ENCODE measurements at places on chromosomes 11 and 22. TPM values are rescaled to one million over a fixed set of nuclear protein-coding genes. Genes with fewer than 3 reads are reported as not detected.

- H3K4me1 ChIP-seq: no peaks in the 10 kb centered on the region
- H3K36me3 ChIP-seq: no peaks in the 10 kb centered on the region
- no peak overlapping the region for H3K27ac ChIP-seq
- no peaks in the 10 kb centered on the region for H3K27me3 ChIP-seq
Observed at GRCh38 chr11:97430877-97431276, 1041.1 kb downstream of the JRKL start.

- no peak overlapping the region for H3K4me3 ChIP-seq
- no peak for DNase-seq
- peaks cover 3% of the 10 kb centered on the region for H3K27me3 ChIP-seq
- H3K36me3 ChIP-seq: no peaks in the 10 kb centered on the region
- no peak overlapping the region for H3K27ac ChIP-seq
- H3K4me1 ChIP-seq: no peaks in the 10 kb centered on the region
Observed at GRCh38 chr11:4543561-4543960, 1.4 kb upstream of the OR52M1 start.

DNA sequence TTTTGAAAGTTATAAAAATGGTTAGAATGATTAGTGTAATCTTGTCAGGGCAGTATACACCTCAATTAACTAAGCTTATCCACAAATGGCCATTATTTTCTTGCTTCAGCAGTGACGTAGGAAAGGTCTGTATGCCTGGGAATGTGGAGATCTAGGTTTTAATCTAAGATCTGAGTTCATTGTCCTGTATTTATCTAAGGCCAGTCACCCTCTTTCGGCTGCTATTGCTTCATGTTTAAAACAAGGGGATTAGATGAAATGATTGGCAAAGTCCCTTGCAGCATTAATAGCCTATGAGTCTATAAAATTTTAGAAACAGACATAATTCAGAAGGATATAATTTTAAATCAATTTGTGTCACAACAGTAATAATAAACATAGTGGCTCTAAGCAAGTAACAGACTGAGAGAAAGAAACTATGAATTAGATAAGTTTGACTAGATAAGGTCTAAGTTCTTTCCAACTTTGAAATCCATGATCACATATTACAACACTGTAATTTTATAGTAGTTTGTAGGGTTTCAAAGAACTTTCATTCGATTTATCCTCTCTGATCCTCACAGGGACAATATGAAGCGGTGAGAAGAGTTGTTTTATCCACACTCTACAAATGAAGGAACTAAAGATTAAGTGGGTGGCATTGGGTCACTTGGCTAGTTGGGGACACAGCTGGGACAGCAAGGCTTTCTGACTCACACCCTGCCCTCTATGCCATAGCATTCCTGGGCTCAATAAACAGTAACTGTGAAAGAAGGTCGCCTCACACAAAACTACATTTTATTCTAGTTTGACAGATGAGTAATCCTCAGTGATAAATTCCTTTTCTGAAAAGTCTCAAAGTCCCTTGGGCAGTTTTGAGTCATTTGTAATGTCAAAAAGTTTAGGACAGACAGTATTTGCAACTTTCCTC, 60.6 kb upstream of the RDX start:
- no peaks in the 10 kb centered on the region for H3K4me1 ChIP-seq
- H3K27me3 ChIP-seq: no peaks in the 10 kb centered on the region
- H3K27ac ChIP-seq: no peak overlapping the region
- no peaks in the 10 kb centered on the region for H3K36me3 ChIP-seq

- H3K27me3 ChIP-seq: no peaks in the 10 kb centered on the region
- no peak for DNase-seq
- H3K4me3 ChIP-seq: no peak overlapping the region
- H3K27ac ChIP-seq: no peak overlapping the region
- no peaks in the 10 kb centered on the region for H3K36me3 ChIP-seq
- H3K4me1 ChIP-seq: peaks cover 16% of the 10 kb centered on the region
Observed at GRCh38 chr11:17397311-17398002, 9.0 kb upstream of the KCNJ11 start.

GRCh38 chr22:43561415-43562178, 149.8 kb downstream of the MPPED1 start:
- H3K27me3 ChIP-seq: no peaks in the 10 kb centered on the region
- H3K4me3 ChIP-seq: no peak overlapping the region
- H3K4me1 ChIP-seq: no peaks in the 10 kb centered on the region
- no peak for DNase-seq
- no peak overlapping the region for H3K27ac ChIP-seq

GRCh38 chr22:48090332-48090672, 1327.9 kb downstream of the TBC1D22A start:
- peak overlapping the region; percentile 45 for H3K4me3 ChIP-seq
- DNase-seq: peak; percentile 20
- H3K4me1 ChIP-seq: peaks cover 51% of the 10 kb centered on the region
- H3K27me3 ChIP-seq: no peaks in the 10 kb centered on the region
- H3K36me3 ChIP-seq: no peaks in the 10 kb centered on the region
- no peak overlapping the region for H3K27ac ChIP-seq

KCNQ1 gene
- 6.5 TPM for total RNA-seq

YPEL1 gene
- total RNA-seq: 3.0 TPM

C2CD3 gene
- 50.3 TPM for total RNA-seq

OR6T1 gene
- total RNA-seq: not detected
